ENCODE measurements at places on chromosomes 11 and 22.

GRCh38 chr11:127943152-127943551 is 644.2 kb downstream of the ETS1 start:
- DNase-seq: no peak

- no peak for DNase-seq
These were observed 1.7 kb downstream of the EP300 start for GRCh38 chr22:41094041-41094593.

DNA sequence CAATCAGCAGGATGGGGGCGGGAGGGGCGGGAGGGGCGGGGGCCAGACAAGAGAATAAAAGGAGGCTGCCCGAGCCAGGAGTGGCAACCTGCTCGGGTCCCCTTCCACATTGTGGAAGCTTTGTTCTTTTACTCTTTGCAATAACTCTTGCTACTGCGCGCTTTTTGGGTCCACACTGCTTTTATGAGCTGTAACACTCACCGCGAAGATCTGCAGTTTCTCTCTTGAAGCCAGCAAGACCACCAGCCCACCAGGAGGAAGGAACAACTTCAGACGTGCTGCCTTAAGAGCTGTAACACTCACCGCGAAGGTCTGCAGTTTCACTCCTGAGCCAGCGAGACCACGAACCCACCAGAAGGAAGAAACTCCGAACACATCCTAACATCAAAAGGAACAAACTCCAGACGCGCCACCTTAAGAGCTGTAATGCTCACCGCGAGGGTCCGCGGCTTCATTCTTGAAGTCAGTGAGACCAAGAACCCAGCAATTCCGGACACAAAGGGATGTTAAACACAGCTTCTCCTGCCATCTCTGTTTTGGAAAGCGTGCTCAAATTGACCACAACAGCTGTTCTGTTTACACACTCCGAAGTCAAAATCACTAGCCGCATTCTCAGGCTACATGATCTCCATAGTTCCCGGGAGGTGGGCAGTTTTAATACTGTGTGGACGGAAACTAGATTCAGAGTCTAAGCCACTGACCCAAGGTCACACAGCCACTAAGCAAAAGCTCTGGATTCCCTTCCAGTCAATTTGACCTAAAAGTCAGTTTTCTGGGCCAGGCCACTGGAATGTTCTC is 11.9 kb downstream of the PLAAT2 start:
- no peak for DNase-seq

DNA sequence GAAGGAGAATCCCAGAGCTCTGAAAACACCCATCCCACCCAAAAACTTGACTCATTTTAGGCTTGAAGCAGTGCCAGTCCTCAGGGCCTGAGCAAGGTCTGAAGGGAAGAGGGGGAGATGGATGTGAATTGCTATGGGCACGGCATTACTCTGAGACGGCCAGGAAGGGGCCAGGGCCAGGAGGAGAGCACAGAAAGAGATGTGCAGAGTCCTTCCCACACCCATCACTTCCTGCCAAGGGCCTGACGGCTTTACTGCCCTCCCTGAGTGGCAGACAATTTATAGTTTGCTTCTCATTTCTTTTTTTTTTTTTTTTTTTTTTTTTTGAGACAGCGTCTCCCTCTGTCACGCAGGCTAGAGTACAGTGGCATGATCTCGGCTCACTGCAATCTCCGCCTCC is 22.5 kb downstream of the TAB1 start:
- no peak for DNase-seq

DNA sequence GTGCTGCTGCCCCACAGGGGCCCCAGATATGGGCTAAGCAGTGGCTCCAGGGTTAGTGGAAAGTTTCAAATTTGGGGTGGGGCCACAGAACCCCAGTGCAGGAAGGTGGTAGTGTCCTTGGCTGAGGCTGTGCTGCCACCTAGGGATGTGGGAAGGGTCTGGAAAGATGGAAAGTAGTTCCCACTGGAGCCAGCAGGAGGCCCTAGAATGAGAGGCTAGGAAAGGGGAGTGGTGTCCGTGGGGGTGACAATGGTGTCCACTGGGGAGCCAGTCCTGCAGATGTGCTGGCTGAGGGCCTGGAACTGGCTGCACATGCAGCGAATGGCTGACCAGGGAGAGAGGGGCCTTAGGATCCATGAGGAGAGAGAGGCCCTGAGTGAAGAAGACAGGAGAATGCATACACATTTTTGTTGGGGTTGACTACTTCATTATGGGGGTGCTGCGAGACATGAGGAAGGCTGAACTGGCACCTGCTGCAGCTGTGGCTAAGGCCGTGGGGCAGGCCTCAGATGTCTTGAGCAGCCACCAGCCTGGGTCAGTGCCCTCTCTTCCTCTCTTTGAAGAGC is 21.1 kb downstream of the RFPL3 start:
- DNase-seq: peak; percentile 15

DNA sequence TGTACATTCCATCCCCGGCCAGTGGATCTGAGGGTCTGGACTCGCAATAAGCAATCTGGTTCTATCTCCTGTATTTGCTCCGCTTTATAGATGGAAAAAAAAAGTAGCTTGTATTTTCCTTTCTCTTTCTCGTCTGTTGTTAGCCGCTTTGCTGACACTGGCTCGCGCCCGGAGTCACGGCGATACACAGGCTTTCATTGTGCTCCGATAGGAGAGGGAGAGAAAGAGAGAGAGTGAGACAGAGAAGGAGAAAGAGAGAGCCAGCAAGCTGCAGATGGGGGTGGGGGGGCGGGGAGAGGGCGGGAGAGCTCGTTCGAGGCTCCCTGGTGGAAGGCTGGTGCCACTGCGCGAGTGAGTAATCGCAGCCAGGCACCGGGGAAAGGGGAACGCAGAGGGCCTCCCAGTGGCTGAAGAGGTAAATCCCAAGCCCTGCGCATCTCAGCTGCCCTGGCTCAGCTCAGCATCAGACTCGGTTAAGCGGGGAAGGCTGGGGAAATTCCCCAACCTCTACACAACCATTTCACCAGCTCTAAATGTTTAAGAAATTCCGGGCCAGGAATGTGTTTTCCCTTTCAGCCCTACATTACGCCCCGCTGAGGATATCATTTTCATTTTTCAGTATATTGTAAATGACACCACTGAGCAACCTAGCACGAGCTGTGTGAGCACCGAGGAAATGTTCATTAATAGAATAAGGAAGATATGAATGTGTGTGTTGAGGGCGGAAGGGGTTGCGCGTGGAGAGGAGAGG is at the start of gene MAML2:
MAML2 (minus strand) TSS at position 235 of the 751 bp plus-strand sequence. CDS start 1,300 bp downstream, outside the sequence.
- peak; percentile 81 for DNase-seq

DNA sequence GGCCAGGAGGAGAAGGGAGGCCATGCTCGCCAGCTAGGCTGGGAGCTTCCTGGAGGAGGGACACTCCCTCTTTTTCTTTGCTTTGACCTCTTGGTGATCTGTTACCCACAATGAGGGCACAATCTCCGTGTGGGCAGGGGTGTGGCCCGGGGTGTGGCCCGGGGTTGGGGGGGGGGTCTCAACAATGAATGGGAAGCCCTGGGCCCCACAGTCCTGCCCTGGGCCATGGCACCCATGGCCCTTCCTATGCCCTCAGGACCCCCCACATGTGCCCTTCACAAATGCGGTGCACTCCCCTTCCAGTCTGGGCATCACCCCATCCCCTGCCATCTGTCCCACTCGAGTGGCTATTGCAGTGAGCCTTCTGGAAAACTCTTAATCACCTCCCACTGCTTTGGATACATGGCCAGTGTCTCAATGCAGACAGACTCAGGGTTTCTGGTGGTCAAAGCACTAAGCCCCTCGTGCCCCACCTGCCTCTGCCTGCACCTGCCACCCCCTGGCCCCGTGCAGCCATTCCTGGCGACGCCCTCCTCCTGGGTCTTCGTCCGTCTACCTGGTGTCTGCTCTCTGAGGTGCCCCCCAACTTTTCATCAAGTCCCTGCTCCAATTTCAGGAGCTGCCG is 611.3 kb downstream of the TBC1D22A start:
- DNase-seq: no peak

DNA sequence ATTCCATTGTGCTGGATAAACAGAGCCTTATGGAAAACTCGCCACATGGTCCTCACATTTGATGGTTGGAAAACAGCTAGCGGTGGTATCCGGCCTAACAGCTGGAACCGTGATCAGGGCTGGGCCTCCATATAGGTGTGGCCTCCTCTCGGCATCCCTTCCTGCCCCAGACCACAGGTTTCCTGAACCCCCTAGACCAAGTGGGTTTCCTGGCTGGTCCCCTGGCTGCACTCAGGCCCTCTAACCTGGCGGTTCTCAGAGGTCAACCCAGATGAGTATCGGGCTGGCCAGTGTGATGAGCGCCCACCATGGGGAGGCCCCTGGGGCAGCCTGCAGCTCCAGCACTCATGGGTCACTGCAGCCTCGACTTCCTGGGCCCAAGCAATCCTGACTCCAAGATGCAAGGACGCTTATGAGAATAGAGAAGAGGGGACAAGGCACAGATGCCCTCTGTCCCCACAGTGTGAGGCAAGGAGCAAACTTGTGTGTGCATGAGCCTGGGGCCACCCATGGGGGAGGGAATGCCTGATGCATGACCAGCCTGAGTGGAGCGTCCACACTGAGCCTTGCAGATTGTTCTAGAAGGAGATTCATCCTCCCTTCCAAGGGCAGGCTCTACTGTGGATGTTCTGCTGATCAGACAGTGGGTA is 53.4 kb upstream of the WNT7B start:
- DNase-seq: no peak

DNA sequence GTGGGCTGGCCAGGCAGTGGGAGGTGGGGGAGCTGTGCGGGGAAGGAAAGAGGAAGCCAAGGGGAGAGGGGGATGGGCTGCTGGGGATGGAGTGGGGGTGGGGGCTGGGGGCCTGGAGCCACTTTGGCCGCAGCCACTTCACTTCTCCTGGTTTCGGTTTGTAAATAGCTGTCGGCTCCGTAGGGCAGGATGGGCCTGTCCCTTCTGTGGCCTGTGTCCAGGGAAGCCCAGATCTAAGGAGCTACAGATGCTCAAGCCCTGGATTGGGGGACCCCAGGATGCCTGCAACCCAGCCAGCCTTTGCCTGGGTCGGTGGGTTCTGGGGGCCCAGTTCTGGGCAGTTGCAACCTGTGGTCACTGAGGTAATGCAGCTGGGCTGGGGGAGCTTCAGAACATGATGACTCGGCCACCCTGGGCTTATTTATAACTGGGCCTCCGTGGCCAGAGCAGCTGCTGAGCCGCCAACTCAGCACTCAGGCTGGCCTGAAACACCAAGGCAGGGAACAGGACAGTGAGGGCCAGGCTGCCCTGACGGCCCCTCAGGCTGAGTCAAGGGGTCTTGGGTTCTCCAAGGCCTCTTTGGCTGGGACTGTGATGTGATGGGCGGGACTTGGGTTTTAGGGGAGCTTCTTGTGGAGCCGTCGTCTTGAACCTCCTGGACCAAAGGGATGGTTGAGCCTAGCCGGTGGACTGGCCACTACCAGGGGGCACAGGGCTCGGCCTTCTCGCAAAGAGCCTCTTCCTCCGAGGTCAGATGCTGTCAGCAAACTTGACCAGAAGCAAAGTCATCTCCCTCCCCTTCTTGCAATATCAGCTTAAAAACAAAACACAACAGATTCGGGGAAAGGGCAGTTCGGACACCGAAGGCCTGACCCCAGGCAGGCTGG is 15.0 kb upstream of the SLC39A13 start:
- no peak for DNase-seq

DNA sequence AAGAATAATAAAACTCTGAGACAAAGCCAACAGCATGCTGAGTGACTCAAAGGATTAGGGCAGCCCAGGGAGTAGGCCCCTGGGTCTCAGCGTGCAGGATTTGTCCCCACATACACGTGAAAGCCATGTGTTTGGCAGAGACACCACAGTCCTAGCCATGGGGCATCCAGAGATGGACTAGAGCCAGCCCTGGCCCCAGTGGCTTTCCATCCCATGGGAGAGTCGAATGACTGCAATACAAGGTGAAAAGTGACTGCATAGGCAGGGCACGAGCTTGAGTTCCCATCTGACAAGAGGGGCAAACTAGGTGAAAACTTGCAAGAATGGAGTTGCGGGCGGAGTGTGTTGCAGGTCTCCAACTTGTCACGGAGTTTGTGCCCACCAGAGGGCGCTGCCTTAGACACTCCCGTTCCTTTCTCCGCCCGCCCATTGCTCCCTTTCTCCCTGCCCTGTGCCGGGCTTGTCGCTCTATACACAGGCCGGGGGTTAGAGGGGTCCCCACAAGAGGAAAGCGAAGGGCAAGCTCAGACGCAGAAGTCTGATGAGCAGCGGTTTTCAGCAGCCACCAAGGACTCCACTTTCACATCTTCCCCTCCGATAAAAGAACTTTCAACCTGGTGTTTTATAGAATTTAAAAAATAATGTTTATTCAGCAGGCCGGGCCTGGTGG is 24.2 kb downstream of the TSKU start:
- DNase-seq: peak; percentile 72

- peak; percentile 24 for DNase-seq
These were observed 21.8 kb downstream of the ARFGAP2 start for GRCh38 chr11:47154616-47155570.

GRCh38 chr11:37108436-37109285 is 510.6 kb upstream of the RAG2 start:
- DNase-seq: no peak

DNA sequence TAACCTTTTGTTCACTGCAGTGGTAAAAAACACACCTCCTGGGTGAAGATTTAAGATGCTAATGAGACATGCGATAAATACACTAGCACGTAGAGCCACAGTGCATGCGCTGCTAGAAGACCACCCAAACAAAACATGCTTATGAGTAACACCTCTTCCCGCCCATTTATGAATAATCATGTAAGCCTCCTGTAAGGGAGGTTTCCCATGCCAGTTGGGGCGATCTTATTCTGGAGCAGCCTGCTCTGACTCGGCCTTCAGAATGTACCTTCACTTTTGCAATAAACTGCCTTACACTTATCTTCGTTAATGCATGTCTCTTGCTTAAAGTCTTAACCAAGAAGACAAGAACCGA is 18.1 kb upstream of the SCARF2 start:
- DNase-seq: no peak

DNA sequence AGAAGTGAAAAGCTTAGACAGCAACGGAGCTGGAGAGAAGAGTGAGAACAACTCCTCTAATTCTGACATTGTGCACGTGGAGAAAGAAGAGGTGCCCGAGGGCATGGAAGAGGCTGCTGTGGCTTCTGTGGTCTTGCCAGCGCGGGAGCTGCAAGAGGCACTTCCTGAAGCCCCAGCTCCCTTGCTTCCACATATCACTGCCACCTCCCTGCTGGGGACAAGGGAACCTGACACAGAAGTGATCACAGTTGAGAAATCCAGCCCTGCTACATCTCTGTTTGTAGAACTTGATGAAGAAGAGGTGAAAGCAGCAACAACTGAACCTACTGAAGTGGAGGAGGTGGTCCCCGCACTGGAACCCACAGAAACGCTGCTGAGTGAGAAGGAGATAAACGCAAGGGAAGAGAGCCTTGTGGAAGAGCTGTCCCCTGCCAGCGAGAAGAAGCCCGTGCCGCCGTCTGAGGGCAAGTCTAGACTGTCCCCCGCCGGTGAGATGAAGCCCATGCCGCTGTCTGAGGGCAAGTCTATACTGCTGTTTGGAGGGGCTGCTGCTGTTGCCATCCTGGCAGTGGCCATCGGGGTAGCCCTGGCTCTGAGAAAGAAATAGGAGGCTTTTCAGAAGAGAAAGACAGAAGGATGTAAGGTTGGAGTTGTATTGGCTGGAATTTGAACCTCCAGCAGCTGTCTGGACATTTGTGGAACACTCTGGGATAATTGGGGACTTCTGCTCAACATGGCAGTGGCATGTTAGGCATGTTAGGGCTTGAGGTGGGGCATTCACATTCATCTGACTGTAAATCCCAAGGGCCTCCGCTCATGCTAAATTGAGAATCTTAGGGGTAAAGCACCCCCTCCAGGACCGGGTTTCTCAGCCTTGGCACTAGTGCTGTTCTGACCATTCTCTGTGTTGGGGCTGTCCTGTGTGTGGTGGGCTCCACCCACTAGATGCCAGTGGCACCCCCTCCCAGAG is 47.1 kb downstream of the BID start:
- no peak for DNase-seq

Data from amygdala (tissue), 56 donors.